ENCODE measurements at places on chromosomes 5 and 9.

GRCh38 chr9:88587885-88588649, 53.1 kb downstream of the NXNL2 start:
- peak; percentile 64 for DNase-seq

- no peak for DNase-seq
Observed at GRCh38 chr5:172859966-172860365, 25.9 kb downstream of the ERGIC1 start.

GRCh38 chr5:61327760-61328753, 4.0 kb upstream of the ZSWIM6 start:
- DNase-seq, result peak; percentile 94

DNA sequence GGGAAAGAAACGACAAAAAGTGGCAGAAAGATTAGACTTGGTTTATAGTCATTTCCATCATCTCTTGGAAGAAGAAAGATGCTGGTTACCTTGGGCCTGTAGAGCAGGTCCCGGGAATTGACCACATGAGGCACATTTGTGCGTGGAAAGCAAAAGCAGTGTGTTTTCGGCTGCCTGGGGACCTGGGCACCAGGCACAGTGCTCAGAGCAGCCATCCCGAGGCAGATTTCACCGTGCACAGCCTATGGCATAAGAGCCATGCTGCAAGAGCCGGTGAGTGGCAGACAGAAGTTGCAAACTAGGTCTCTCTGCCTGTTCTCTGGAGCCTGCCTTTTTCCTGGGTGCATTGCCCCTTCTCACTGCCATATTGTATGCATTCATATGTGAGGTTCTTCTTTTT, 77.0 kb downstream of the ICE1 start:
- DNase-seq, result no peak

DNA sequence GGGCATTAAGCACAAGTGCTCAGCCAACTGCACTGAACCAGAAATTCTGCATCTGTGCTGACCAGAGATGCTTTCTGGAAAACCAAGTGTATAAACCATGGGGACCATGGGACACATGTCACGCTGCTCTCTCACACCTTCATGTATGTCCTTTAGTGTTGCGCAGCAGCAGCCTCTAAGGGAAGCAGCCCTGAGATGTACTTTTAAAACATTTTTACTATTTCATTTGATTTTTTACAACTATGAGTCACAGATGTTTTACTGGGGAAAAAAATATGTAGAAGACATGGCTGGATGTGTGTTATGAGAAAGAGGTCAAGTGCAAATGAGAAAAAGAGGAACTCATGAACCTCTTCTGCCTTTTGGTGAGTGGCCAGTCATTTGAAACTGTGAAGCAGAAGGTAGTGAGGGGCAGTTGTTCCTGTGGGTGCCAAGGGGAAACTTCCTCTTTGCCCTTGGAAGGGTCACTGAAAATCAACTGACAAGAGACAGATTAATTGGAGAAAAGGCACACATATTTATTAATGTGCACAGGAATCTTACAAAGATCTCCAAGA, 31.4 kb upstream of the SYK start:
- DNase-seq, result no peak

DNA sequence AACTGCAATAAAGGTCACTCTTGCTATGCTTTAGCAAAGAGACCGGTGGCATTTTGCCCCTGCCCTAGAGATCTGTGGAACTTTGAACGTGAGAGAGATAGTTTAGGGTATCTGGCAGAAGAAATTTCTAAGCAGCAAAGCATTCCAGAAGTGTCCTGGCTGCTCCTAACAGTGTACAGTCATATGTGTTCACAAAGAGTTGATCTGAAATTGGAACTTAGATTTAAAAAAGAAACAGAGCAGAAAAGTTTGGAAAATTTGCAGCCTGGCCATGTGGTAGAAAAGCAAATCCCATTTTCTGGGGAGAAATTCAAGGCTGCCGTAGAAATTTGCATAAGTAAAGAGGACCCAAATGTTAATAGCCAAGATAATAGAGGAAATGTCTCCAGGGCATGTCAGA, 169.2 kb downstream of the FGF1 start:
- DNase-seq, result no peak

GRCh38 chr5:150778517-150779396, at the start of gene SMIM3:
Gene SMIM3 (plus strand): TSS chr5:150778757. CDS start chr5:150795441, 16,684 bp downstream.
- peak; percentile 79 for DNase-seq
